ENCODE measurements at places on chromosomes 1 and 21. TPM values are rescaled to one million over a fixed set of nuclear protein-coding genes. Genes with fewer than 3 reads are reported as not detected.

DNA sequence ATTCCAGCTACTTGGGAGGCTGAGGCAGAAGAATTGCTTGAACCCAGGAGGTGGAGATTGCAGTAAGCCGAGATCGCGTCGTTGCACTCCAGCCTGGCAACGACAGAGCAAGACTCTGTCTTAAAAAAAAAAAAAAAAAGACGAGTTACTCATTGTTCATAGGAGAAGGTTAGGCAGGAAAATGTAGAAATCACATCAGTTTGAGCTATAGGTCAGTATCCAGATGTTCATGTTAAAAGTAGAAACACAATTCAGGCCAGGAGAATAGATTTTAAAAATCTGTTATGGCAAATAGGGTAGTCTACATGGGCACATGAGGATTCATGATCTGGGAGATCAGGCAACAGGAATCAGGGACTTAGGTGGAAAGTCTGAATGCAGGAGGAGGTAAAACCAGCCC is 57.7 kb downstream of the SELENOF start:
- peaks cover 7% of the 10 kb centered on the region for H3K36me3 ChIP-seq
- DNase-seq, result no peak
- H3K4me1 ChIP-seq, result no peaks in the 10 kb centered on the region
- H3K27ac ChIP-seq, result no peak overlapping the region
- no peak overlapping the region for H3K4me3 ChIP-seq
- H3K27me3 ChIP-seq, result no peaks in the 10 kb centered on the region

- peak; percentile 69 for DNase-seq
- peak overlapping the region; percentile 71 for H3K4me3 ChIP-seq
- H3K27me3 ChIP-seq, result no peaks in the 10 kb centered on the region
- H3K4me1 ChIP-seq, result peaks cover 60% of the 10 kb centered on the region
- H3K36me3 ChIP-seq, result no peaks in the 10 kb centered on the region
Observed at GRCh38 chr1:181135437-181135731, 46.9 kb downstream of the IER5 start.

DNA sequence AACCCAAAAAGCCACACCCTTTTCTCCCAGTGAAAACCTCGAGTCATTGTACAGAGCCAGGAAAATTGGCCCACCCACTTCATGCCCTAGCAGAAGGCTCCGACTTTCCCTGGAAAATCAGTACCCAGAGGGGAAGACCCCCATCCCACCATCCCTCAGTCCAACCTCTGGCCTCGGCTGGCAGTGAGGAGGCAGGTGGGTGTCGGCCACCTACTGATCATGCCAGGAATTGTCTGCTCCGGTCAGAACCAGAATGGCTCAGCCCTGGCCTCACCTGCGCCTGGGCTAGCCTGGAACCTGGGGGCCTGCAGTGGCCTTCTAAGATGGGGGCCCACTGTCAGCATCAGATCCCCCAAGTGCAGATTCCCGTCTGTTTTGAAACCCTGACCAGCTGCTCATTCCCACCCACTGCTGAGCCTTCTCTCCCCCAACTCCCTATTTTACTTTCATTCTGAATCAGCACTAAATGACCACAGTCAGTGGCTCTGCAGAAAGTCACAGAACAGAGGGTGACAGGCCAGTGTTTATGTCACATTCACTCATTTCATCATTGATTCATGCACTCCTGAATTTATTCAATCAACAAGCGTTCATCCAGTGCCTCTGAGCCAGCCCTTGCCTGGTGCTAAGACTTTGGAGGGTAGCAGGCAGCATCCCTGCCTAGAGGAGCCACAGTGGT is 3.0 kb upstream of the S100A9 start:
- peaks cover 18% of the 10 kb centered on the region for H3K27me3 ChIP-seq
- no peak for DNase-seq
- peaks cover 29% of the 10 kb centered on the region for H3K4me1 ChIP-seq
- no peak overlapping the region for H3K27ac ChIP-seq
- H3K36me3 ChIP-seq, result no peaks in the 10 kb centered on the region

GRCh38 chr1:45846931-45847330 is 43.5 kb downstream of the MAST2 start:
- H3K27ac ChIP-seq, result no peak overlapping the region
- peaks cover 5% of the 10 kb centered on the region for H3K36me3 ChIP-seq
- DNase-seq, result no peak

- no peak overlapping the region for H3K4me3 ChIP-seq
- peaks cover 29% of the 10 kb centered on the region for H3K4me1 ChIP-seq
- DNase-seq, result no peak
- no peak overlapping the region for H3K27ac ChIP-seq
- no peaks in the 10 kb centered on the region for H3K27me3 ChIP-seq
- H3K36me3 ChIP-seq, result peaks cover 5% of the 10 kb centered on the region
Observed at GRCh38 chr1:116487031-116487430, 83.8 kb downstream of the CD58 start.

Gene SLC45A1
- total RNA-seq, result 0.30 TPM

GRCh38 chr1:209383422-209383821 is 200.1 kb upstream of the CAMK1G start:
- peaks cover 59% of the 10 kb centered on the region for H3K4me1 ChIP-seq
- H3K4me3 ChIP-seq, result peak overlapping the region; percentile 15
- no peaks in the 10 kb centered on the region for H3K27me3 ChIP-seq
- no peaks in the 10 kb centered on the region for H3K36me3 ChIP-seq
- peak overlapping the region; percentile 81 for H3K27ac ChIP-seq

DNA sequence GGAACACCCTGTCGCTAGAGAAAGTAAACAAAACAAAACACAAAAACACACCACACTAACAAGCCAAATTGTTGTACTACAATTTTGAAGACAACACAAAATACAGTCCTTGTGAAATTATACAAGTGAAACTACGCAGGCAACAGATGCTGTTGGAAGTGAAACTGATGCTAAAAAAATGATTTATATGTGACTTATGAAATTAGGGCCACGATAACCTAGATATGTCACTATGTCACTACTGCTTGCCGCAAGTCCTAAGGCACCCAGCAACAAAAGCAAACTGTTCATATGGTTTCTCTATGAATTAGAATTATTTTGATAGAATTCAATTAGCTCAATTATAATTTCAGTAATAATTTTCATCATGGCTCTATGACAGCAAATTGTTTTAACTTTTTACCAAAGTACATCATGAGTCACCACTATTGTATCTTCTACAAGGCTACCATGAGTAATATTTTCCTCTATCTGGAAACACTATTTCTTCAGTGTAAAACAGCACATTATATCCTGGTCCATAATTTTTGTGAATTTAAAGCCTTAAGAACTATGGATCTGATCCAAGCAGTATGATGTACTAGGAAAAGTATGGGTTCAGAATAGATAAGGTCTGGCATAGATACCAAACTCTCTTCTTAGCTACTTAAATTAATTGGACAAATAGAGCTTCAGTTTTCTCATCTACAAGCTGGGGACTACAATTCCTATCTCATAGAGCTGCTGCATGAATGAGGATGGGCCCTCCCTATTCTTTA is 216.3 kb downstream of the COL11A1 start:
- no peak overlapping the region for H3K4me3 ChIP-seq
- no peaks in the 10 kb centered on the region for H3K36me3 ChIP-seq
- no peak overlapping the region for H3K27ac ChIP-seq
- no peaks in the 10 kb centered on the region for H3K4me1 ChIP-seq
- DNase-seq, result peak; percentile 10

DNA sequence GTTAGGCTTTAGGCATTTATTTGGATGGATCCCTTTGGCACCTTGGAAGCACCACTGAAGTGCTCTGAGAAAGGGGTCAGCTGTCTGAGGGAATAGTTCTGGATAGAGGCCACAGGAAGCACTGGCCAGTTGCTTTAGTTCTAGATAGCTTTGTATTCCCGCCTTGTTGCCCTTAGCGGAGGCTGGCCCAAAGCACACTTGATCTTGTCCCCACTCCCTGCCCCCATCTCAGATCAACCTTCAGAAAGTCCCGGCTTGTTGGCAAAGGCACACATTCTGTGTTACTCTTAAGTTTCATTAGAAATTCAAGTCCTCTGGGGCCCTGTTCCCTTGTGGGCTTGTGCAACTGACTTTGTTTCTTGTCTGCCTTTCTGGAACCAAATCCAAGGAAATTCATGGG is 15.2 kb upstream of the NBL1 start:
- no peak overlapping the region for H3K27ac ChIP-seq
- DNase-seq, result no peak
- no peaks in the 10 kb centered on the region for H3K27me3 ChIP-seq
- H3K4me1 ChIP-seq, result no peaks in the 10 kb centered on the region
- H3K36me3 ChIP-seq, result peaks cover 53% of the 10 kb centered on the region

Gene IL12RB2
- not detected for total RNA-seq

DNA sequence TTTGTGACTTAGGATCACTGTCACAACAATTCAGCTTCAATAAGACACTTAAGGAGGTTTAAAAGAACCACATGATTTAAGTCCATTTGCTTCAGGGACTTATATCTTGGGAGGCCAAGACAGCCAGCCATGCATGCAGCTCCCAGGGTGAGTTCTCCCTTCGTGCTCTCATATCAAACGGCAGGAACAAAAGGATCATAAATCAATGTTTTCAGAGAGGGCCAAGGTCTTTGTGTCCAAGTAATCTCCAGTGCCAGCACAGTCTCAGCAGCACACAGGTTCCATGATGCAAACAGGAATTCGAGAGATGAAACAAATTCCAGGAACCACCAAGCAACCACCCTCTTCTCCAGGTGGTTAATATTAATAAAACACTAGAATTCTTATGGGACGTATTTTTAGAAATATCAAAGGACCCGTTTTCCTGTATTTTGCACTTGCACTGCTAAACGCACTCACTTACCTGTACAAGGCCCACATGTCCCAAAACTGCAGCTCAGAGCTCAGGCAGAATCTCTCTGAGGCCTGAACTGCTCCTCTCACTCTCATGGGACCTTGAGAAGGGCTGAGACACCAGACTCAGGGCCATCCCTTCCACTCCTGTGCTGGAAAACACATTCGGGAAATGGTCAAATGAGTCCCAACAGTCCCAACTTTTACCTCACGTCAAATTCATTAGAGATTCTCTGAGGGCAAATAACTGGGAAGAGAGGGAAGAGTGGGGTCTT is 100.0 kb upstream of the RAB4A start:
- H3K27ac ChIP-seq, result no peak overlapping the region
- no peaks in the 10 kb centered on the region for H3K4me1 ChIP-seq
- peaks cover 13% of the 10 kb centered on the region for H3K27me3 ChIP-seq
- no peak for DNase-seq
- no peaks in the 10 kb centered on the region for H3K36me3 ChIP-seq
- H3K4me3 ChIP-seq, result no peak overlapping the region

DNA sequence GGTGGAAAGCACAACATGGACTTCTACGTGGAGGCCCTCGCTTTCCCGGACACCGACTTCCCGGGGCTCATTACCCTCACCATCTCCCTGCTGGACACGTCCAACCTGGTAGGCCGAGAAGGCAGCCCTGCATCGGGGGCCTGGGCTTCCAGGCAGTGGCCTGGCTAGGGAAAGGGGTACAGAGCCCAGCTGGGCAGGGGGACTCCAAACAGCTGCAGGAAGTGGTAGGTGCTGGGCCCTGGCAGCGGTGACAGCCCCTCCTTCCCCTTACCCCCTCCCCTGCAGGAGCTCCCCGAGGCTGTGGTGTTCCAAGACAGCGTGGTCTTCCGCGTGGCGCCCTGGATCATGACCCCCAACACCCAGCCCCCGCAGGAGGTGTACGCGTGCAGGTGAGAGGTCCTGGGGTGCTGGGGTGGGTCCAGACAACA is 30.0 kb upstream of the PADI6 start:
- no peak overlapping the region for H3K27ac ChIP-seq
- H3K27me3 ChIP-seq, result no peaks in the 10 kb centered on the region
- H3K4me1 ChIP-seq, result peaks cover 12% of the 10 kb centered on the region
- H3K36me3 ChIP-seq, result no peaks in the 10 kb centered on the region

DNA sequence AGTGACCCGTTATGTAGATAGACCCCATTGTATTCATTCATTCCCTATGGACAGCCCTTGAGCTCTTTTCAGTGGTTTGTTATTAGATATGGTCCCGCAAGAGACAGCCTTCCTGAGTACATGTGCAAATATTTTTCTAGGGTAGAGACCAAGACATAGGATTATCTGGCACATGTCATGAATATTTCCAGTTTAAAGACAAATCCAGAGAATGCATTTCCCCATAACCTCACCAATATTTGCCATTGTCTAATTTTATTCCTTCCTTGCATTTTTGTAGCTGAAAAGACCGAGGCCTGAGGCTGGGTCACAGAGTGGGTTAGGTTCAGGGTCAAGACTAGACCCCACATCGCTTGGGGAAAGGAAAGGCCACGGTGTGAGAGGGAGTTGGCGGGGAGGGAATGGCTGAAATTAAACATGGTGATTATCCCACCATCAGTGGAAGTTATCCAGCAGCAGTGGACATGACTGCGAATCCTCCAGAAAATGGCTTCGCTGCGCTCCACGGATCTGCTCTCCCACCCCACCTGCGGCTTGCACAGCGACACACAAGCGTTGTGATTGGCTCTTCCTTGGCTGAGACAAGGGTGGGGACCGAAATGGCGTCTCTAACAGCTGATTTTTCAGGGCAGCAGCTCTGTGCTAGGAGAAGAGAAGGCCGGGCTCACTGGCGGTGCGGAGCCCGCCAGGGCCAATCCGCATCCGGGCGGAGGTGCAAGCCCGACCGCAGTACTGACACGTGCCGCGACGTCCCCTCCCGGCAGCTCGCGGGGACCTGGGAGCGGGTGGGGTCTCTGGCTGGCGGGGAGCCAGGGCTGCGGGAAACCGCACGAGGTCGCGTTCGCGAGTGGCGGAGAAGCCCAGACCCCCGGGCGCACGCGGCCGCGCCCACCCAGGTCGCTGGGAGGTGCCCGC is 16.1 kb upstream of the STMN1 start:
- peak overlapping the region; percentile 40 for H3K4me3 ChIP-seq
- no peak for DNase-seq

GRCh38 chr1:161261261-161262235 is 3.0 kb downstream of the PCP4L1 start:
- H3K27ac ChIP-seq, result no peak overlapping the region
- no peaks in the 10 kb centered on the region for H3K36me3 ChIP-seq
- peaks cover 50% of the 10 kb centered on the region for H3K27me3 ChIP-seq
- DNase-seq, result peak; percentile 10

Gene GPR25
- total RNA-seq, result 0.25 TPM

Gene PM20D1
- not detected for total RNA-seq

Gene AKT3
- 31.9 TPM for total RNA-seq

- H3K4me1 ChIP-seq, result peaks cover 13% of the 10 kb centered on the region
- H3K4me3 ChIP-seq, result no peak overlapping the region
- no peak overlapping the region for H3K27ac ChIP-seq
- no peaks in the 10 kb centered on the region for H3K27me3 ChIP-seq
- H3K36me3 ChIP-seq, result peaks cover 6% of the 10 kb centered on the region
Observed at GRCh38 chr1:38133756-38134155, 87.2 kb upstream of the POU3F1 start.

Gene SLC1A7
- not detected for total RNA-seq

Gene CAPN9
- total RNA-seq, result not detected

DNA sequence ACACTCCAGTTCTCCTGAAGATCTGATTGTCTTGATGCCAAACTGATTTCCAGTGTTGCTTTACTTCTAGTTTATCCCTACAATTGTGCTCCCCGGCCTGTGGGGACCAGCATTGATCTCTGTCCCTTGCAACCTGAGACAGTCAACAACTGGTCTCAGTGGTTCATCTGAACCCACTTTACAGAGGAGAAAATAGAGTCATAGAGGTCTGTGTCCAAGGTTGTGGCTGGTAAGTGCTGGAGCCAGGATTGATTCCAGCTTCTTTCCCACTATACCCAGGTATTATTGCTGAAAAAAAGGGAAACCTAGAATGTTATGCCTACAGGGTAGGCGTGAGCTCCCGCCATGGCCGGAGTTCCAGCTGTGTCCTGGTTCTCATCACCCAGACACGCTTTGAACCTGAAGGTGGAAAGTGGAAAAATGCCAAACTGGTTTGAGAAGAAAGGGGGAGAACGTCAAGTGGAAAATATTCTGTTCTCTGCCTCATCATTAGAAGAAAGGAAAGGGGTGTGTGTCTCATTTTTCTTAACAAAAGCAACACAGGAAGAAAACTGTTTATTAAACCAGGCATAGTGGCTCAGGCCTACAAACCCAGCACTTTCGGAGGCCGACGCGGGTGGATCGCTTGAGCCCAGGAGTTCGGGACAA is 60.7 kb upstream of the ITPKB start:
- no peaks in the 10 kb centered on the region for H3K4me1 ChIP-seq
- no peak overlapping the region for H3K4me3 ChIP-seq
- H3K27me3 ChIP-seq, result no peaks in the 10 kb centered on the region
- no peak for DNase-seq
